Right lung (tissue), 10 donors: ENCODE measurements at places on chromosomes 7 and 10.

GRCh38 chr7:55314967-55315366, 50.2 kb upstream of the LANCL2 start:
- no peak for DNase-seq

DNA sequence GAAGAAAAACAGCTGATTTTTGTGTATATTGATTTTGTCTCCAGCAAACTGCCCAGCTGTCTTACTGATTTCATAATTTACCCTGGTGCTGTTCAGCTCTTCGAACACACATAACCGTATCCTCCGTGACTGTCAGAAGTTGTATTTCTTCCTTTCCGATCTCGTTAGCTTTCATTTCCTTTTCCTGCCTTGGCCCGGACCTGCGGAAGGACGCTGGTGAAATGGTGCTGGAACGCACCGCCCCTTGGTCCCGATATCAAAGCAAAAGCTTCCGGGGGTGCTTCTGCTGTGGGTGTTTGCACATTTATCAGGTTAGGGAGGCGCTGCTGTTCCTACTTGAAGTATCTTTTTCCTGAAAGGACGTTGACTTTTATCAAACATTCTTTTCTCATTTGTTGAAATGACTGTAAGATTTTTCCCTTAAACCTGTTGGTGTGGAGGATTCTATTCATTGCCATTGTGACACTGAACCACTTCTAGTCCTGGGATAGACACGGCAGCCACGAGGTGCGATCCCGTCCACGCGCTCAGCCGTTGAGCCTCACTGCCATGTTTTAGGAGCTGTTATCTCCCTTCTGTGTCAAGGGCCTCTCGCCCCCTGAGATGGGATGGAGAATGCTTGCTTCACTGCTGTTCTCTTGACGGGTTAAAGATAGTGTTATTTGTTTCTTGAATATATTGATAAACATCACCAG, 72.6 kb downstream of the FOXL3 start:
- no peak for DNase-seq

DNA sequence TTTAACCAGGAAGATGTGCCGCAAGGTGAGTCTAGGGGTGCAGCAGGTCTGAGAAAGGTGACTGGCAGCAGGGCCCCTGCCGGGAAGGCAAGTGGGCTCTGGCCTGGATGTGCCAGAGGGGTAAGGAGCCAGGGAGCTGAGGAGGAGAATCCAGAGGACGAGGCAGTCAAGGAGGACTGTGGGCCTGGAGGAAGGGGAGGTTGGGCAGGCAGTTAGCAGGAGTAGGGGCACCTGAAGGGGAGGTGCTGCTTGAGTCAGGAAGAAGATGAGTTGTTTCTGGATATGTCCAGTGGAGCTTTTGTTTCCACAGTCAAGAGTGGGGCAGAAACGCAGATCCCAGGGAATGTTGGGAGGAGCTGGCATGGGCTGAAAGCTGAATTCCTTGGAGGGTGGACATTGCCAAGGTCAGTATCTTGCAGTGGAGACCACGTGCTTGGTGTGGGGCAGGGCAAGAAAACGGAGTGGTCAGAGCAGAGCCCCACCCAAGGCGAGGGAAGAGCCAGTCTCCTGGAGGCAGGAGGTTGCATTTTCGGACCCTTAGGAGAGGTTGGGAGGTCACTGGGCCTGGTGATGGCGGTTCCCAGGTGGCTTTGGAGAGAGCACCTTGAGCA, 34.0 kb downstream of the MINDY4 start:
- no peak for DNase-seq

DNA sequence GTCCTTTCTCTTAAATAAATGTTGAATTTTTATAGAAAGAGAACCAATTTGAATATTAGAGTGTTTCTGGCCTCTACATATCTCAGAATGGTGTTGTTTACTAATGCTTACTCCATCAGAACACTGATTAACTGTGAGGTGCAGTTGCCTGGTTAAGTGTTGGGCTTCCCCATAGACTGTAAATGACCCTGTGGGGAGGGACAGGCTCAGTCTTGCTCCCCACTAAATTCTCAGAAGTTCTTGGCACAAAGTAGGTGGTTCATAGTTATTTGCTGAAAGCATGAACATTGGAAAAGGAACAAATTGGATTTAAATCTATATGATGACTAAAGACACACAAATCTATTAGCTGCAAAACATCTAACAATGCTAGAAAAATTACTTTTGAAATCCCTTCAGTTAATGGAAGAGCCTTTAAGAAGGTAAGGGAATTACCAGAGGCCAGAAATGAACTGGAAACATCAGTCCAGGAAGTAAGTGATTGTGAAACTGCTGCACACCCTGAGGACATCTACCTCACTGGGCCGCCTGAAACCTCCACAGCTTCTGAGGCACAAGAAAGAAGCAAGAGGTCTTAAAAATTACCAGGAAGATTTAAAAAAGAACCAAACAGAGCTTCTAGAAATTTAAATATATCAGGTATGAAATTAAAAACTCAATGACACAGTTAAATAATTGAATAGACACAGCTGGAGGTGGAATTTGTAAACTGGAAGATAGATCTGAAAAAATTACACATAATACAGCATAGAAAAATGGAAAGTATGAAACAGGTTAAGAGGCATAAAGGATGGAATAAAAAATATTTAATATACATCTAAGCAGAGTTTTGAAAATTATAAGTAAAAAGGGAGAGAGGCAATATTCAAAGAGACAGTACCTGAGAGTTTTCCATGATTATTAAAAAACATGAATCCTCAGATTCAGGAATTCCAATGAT, 17.8 kb upstream of the COMTD1 start:
- DNase-seq = no peak

DNA sequence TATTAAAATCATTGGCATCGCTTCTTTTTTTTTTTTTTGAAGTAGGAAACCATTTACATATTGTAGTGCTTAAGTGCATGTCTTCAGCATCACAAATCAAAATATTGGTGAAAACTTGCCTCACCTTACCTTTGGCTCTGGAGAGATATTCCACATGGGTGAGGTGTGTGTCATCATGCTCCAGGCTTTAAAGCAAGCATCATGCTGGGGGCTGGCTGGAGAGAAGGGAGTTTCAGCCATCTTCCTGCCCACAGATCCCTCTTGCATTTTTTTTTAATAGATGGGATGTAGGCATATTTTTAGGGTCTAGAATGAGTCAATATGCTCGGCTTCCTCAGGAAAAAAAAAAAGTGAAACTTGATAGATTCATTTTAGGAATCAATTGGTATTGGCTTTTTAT, 2.3 kb upstream of the INSYN2A start:
- no peak for DNase-seq

GRCh38 chr10:13376746-13377145, 28.7 kb upstream of the SEPHS1 start:
- DNase-seq = no peak

DNA sequence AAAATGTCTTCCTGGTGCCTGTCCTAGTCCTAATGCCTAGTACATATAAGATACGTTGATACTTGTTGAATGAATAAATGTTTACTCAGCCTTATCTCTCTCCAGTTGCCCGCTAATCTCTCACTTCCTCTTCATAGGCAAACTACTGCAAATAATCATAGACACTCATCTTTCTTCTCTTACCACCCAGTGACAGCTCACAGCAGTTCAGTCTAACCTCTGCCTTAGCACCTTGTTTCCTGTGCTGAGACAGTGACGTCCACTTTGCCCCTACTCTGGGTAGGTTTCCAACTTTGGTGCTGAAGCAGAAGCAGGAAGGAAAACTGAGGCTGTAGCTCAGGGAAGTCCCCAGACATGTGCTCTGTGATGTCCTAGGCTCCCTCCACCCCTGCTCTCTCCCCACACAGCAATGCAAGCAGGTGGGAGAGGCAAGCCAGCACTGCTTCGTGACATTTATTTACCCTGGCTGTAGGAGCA, 45.5 kb upstream of the RHOBTB1 start:
- no peak for DNase-seq

DNA sequence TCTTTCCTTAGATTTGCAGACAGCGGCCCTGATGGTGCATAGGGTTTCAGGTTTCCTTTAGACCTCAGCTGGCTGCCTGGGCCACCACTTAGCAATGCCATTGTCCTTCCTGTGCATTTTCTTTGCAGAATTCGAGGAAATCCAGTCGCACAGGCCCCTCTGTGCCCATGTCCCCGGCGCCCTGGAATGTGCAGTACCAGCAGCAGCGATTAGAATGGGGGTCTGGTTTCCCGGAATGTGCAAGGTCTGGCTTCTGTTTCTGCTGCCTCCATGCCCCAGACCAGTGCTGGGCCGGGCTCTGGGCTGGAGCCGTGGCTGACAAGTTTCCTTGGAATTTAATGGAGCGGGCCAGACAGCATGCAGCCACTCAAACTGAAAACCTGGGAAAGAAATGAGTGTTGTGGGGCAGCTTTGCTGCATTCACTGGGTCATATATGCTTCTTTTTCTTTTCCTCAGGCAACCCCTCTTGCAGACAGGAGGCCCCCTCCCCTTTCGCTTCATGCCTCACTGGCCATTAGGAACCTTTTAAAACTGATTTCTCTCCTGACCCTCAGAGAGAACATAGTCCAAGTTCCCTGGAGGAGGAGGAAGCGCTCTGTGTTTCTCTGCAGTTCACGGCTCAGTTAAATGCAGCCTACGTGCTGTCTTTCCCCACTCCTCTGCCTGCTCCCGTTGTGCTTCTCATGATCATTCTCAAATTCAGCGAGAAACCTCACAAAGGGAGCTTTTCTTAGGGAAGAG, 14.4 kb downstream of the HTRA1 start:
- no peak for DNase-seq

DNA sequence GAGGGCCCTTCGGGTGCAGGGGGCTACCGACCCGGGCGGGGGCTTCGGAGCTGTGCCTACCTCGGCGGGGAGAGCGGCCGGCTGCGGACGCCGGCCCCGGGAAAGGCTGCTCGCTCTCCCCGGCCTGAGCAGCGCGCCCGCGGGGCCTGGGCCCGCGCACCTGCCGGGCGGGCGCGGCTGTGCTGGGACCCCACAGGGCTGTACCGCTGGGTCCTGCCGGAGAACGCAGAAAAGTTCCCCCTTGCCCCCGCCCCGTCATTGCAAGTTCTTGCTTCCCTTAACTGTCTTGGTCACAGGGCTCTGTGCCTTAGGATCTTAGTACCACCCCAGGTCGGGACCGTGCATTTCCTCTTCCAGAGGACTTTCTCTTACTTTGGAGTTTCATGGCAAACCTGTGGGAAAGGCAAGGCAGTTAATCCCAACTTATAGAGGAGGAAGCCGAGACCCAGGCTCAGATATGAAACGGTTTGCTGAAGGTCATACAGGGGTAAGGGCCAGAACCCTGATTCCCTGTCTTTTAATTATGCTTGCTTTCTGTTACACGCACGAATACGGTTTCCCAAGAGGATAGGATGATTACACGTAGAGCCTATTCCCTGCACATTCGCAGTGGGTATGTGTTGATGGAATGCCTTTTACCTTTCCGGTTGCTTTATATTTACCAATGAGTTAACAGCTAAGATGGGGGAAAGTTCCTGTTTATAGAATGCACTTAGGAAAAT, 652 bp downstream of the PCGF5 start:
- DNase-seq = peak; percentile 23

GRCh38 chr7:77822269-77822668, 23.7 kb downstream of the PHTF2 start:
- no peak for DNase-seq

DNA sequence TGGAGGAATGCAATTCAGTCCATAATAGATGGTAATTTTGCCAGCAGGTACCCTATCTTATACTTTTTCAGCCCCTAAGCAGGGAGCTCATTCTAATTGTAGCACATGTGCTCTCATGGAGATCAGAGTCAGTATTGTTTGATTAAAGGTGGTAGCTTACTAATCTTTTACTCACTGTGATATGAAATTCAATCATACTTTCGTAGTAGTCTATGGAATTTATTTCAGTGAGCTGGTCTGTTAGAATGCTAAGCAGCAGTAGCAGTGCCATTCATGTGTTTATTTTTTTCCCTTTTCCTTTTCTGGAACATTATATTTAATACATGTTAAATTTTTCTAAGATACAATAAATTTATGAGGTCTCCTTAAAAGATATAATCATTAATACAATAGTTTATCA, 109.0 kb downstream of the ST7 start:
- no peak for DNase-seq

DNA sequence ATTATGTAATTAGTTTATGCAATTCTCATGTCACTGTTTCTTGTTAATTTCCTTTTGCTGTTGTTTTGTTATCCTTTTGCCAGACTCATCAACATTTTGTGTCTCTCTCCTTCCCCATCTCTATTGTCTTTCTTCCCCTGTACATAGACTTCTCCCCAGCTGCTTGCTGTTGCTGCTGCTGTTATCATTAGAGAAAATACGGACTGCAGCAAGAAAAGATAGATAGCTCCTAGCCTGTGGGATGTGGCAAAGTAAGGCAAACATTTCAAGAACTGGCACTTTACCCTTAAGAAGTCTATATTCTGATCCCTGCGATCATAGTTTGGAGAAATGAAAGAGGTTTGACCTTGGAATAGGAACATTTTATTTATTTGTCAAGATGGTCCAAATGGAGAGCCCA, 162.2 kb downstream of the AOAH start:
- no peak for DNase-seq

DNA sequence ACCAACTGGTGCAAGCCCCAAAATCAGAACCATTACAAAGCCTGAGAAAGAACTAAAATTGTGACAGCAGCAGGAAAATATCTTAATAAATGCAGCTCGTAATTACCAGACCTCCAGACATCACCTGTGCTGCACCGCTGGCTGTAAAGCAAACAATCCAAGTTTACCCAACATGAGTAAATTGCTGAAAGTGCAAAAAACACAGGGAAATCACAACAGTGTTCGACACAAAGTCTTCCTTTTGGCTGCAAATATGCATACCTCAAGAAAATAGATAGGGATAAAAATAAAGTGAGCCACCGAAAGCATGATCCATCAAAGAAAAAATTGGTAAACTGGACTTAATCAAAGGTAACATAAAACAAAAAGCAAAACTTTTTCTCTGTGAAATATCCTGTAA, 101.7 kb downstream of the SLC16A9 start:
- no peak for DNase-seq

- no peak for DNase-seq
Observed at GRCh38 chr10:93911866-93912265, 18.1 kb downstream of the SLC35G1 start.

DNA sequence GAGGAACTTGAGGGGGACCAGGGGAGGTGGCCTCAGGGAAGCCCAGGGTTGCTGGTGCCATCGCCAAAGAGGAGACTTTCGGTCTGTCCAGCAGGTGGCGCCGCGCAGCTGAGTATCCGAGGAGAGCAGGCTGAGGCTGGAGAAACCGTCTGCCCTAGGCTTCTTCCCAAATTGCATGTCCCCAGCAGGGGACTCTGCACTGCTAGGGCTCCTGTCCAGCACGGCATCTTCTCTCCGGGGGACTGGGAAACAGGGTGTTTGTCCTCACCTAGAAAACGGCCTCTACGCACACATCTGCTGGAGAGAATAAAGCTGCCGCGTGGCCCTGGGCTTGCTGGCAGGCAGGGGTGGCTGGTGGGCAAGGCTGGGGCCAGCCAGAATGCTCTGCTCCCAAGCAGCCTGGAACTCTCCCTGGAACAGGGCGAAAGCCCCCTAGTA, 161.9 kb downstream of the SH2D4B start:
- DNase-seq = peak; percentile 58
